ENCODE measurements at places on chromosomes 3 and 15.

DNA sequence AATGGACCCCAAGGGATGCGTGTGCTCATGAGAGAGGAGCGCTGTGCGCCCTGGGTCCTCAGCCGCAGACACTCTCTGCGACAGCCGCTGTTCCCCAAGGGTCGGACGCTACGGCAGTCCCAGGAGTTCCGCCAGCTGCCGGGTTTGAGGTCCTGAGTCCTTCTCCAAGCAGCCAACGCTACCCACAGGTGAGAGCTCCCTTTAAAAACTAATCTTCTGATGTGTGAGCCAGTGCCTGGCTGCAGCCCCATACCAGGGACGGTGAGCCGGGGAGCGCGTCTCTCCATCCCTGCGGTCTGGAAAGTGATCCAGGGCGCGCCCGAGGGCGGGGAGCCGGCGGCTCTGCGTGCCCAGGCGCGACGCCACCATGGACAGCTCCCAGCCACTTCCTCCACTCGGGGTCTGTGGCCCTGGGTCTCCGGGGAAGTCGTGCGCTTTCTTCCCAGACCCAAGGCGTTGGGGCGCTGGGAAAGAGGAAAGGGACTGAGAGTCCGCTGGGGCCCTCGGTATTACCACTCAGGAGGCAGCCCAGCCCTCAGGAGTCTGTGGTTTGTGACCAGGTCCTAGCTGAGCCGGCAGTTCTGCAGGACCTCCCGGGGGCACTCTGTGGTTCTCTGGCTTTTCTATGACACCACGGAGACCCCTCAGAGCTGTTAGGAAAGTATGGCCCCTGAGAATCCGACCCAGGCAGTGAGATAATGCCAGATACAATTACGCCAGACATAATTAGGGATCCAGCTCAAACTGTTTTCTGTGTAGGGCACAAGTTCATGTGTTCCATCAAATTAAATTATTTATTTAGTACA, 1.4 kb downstream of the CEMIP start:
- no peak for DNase-seq

GRCh38 chr3:42101048-42101447, 9.9 kb downstream of the TRAK1 start:
- peak; percentile 54 for DNase-seq

DNA sequence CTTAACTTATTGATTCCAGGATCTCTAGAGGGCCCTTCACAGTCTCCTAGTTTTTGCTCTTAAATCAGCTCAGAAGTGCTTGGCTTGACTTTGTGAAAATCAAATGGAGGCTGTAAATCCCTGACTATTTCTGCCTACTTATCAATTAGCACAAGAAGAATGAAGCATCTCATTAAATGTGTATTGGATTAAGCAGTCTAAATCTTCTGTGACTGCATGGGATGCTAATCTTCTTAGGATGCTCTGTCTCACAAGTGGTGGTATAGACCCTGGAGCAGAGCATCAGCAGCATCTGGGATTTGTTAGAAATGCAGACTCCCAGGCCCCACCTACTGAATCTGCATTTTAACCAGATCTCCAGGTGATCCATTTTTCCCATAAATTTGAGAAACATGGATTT, 488.7 kb downstream of the AGBL1 start:
- no peak for DNase-seq

DNA sequence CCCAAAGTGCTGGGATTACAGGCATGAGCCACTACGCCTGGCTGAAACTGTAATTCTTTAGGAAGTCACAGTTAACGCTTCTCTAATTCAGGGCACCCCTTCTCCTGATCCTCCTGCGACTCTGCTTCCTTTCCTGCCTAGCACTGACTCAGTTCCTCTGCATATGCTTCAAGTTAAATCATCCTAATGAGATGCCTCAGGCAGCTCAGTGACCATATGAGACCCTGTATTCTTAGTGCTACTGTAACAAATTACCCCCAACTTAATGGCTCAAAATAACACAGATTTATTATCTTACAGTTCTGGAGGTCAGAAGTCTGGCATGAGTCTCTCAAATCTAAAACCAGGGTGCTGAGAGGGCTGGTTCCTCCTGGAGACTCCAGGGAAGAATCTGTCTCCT, 271.8 kb upstream of the LYSMD4 start:
- no peak for DNase-seq

DNA sequence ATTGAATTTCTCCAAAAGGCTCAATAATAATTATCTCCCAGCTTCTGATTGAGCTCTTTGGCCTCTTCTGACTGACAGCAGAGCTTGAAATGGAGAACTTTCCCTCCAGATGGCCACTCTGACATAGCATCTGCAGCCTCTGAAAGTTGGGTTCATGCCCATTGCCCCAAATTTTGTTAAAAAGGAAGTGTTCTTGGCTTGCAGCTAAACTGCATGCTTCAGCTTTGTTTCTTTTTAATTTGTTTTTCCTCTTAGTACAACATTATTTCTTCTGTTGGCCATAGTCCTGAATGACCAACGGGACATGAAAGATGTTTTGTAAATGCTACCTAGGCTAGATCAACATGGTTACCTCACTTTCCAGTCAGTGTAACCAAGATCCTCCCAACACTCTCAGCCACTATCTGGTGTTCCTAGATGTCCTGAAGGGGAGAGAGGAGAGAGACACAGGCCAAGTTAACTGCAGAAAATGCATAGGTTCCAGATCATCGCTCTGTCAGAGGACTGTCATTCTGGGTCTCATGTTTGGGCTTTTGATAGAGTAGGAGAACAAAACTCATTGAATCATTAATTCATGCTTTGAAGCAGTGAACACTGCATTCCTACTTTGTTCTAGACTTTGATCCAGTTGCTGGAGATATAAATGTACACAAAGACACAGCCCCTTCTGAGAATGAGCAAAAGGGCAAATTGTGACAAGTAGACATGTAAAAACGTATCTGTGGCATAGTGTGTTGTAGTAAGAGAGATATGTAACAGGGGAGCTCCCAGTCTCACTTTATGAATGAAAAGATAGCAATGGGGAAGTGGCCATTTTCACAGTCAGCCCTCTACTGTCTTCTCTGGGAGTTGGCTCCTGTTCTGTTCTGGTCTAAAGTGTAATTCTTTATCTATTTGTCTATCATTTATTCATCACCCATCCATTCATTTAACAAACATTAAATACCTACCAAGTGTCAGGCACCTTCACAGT, 156.2 kb downstream of the ZNF621 start:
- DNase-seq: no peak

DNA sequence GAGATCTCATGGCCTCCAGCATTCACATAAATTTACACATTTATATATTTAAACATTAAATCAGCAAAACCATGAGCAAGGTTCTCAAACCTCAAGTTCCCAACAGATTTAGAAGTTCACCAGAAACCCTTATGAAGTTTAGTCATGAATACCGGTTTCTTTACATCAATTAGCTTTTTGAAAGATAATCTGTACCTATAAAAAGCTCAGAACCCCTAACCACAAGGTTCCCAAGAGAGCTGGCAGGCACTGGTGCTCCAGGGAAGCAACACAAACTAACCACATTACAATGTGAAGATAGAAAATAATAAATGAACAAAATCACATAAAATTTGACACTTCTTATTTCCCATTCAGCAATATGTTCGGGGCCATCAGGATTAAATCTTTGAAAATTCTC, 150.9 kb downstream of the FBN1 start:
- no peak for DNase-seq

GRCh38 chr3:184336547-184337398, 627 bp upstream of the FAM131A start:
- DNase-seq: no peak

DNA sequence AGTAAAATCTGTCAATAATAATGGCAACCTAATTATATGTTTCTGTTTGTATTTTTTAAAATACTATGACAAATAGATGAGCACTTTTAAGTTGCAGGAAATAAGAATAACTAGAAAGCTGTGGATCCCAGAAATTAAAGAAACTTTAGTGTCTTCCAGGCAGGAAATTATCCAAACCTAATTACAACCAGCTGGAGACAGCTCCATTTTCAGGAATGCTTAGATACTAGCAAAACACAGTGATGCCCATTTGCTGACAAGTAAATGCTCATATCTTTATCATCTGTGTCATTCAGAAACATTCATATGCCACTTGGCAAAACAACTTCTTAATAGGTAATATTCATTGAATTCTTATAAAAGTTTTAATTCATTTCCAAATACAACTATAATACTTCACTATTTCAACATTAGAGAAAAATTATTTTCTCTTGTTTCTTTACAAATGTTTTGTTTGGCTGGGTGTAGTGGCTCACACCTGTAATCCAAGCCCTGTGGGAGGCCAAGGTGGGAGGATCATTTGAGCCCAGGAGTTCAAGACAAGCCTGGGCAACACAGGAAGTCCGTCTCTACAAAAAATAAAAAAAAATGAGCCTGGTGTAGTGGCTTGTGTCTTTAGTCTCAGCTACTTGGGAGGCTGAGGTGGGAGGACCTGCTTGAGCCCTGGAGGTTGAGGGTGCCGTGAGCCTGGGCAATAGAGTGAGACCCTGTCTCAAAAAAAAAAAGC, 169.1 kb upstream of the TSPAN3 start:
- DNase-seq: no peak

DNA sequence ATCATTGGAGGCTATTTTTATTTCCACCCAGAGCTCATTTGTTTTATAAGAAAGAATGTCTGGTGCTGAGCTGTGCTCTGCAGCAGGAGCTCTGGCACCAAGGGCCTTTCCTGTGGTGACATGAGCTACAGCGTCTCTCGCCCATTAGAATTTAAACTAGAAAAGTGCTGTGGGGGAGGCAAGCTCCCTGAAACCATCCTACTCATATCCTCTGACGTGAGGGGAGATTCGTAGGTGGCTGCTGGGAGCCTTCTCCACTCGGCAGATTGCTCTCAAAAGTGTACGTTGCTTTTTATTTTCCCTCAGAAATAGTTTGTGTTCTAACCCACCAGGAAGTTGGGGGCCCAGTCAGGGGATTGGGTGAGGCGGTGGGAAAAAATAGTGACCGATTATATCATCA, 76.3 kb upstream of the ARHGEF3 start:
- DNase-seq: no peak

GRCh38 chr15:36844534-36844998, 255.8 kb downstream of the MEIS2 start:
- DNase-seq: no peak

GRCh38 chr3:63624941-63625560, 27.4 kb upstream of the SNTN start:
- DNase-seq: peak; percentile 91

DNA sequence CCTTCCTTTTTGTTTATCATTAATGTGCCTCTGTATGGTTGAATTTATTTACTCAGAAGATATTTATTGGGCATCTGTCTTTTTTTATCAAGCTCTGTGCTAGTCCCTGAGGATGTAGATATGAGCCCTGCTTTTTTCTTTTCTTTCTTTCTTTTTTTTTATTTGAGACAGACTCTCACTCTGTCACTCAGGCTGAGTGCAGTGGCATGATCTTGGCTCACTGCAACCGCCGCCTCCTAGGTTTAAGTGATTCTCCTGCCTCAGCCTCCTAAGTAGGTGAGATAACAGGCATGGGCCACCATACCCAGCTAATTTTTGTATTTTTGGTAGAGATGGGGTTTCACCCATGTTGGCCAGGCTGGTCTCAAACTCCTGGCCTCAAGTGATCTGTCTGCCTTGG, 58.5 kb downstream of the MBNL1 start:
- no peak for DNase-seq

- DNase-seq: no peak
Observed at GRCh38 chr3:50274371-50275104, 4.3 kb upstream of the LSMEM2 start.

- no peak for DNase-seq
Observed at GRCh38 chr3:195542316-195542697, 818 bp downstream of the PPP1R2 start.

- DNase-seq: no peak
Observed at GRCh38 chr3:112736805-112737566, 96.0 kb upstream of the CCDC80 start.

DNA sequence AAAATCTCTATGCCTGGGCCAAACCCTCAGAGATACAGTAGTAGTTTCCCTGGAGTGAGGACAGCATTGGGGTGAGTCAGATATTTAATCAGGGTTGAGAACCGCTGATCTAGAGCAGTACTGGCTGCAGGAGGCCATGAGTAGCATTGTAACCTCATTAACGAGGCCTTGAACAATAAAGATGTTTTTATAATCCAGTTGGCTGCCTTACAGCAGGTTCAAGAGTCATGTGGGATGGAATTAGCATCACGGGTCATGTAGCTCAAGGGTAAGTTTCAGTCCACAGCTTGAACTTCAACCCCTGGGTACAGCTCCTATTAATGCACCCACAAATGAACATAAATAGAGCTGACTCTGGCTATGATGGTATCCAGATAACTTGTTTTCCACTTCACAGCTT, 5.1 kb downstream of the HPS3 start:
- DNase-seq: no peak

GRCh38 chr3:159200176-159200575, 398.3 kb downstream of the MFSD1 start:
- peak; percentile 86 for DNase-seq

GRCh38 chr3:13208706-13209633, 135.7 kb upstream of the IQSEC1 start:
- no peak for DNase-seq

DNA sequence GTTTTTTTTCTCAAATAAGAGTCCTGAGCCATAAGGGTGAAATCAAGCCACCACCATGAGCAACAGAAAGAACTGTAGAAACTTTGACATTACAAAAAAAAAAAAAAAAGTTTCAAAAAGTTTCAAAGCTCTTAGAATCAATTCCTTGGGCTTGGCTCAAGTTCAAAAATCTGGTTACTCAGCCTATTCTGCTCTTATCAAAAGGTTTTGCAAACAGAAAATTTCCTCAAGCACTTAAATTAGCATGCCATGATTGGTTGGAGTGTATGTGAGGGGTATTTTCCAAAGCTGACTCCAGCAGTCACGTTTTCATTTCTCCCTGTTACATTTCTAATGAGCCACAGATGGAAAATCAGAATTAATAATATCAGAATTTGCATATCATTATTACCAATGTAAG, 12.1 kb upstream of the PEX5L start:
- DNase-seq: peak; percentile 55

- DNase-seq: no peak
Observed at GRCh38 chr3:179190581-179190980, 42.4 kb downstream of the PIK3CA start.

DNA sequence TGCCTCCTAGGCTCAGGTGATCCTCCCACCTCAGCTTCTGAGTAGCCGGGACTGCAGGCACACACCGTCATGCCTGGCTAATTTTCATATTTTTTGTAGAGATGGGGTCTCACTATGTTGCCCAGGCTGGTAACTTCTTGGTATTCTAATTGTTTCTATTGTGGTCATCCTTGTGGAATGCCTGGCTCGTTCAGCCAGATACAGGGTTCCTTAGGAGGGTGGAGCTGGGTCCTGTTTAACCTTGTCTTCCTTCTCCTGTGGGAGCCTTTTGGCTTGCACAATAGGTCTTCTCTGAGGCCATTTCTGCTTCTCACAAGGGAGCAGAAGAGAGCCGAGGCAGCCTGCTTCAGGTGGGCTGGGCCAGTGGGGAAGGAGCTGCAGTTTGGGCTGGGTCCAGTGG, 15.7 kb downstream of the PLEKHO2 start:
- DNase-seq: no peak

DNA sequence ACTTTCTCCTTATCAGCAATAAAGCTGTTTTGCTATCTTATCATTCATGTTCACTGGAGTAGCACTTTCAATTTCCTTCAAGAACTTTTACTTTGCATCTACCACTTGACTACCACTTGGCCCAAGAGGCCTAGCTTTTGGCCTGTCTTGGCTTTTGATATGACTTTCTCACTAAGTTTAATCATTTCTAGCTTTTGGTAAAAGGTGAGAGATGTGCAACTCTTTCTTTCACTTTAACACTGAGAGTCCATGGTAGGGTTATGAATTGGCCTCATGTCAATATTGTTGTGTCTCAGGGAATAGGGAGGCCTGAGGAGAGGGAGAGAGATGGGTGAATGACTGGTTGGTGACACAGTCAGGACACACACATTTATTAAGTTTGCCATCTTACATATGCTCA, 31.0 kb upstream of the FAM3D start:
- DNase-seq: no peak

- DNase-seq: no peak
Observed at GRCh38 chr3:116256843-116257485, 188.3 kb downstream of the LSAMP start.
